Calu3 (cell line): ENCODE measurements at places on chromosomes 2 and 18. TPM values are rescaled to one million over a fixed set of nuclear protein-coding genes. Genes with fewer than 3 reads are reported as not detected.

Gene PSMA8
- not detected in 2 replicates for total RNA-seq

Gene GCG
- total RNA-seq = not detected in 2 replicates

Gene GMPPA
- 53.0 and 59.4 TPM in 2 replicates for total RNA-seq

Gene MLPH
- 39.8 and 47.2 TPM in 2 replicates for total RNA-seq

GRCh38 chr2:96247896-96248295 lies 17.9 kb downstream of the TMEM127 start:
- no peak overlapping the region for H3K4me3 ChIP-seq
- peaks cover 11% of the 10 kb centered on the region for H3K36me3 ChIP-seq
- no peaks in the 10 kb centered on the region for H3K27me3 ChIP-seq
- H3K27ac ChIP-seq = peak overlapping the region; percentile 6

- H3K4me1 ChIP-seq = no peaks in the 10 kb centered on the region
- H3K27me3 ChIP-seq = no peaks in the 10 kb centered on the region
- peaks cover 20% of the 10 kb centered on the region for H3K36me3 ChIP-seq
- DNase-seq = no peak
Measured at GRCh38 chr18:79904357-79905147, 46.9 kb downstream of the SLC66A2 start.

- no peak overlapping the region for H3K27ac ChIP-seq
- DNase-seq = no peak
- no peaks in the 10 kb centered on the region for H3K27me3 ChIP-seq
Measured at GRCh38 chr2:39481611-39482010, 44.5 kb upstream of the MAP4K3 start.

DNA sequence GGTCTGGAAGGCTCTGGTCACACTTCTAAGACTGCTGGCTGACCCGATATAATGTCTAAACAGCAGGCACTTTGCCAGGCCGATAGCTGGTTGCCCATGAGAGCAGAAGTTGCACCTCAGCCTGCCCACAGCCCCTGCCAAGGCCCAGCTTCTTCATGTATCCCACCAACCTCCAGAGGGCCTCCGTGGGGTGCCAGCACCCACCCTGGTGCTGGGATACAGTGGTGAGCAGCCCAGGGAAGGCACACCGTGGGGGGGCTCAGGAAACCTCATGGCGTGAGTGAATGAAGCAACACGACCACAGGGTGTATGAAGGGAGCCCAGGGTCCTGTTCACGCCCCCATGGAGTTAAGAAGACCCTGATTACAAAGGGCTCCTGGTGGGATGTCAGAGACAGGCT lies 16.2 kb upstream of the GLI2 start:
- no peak overlapping the region for H3K27ac ChIP-seq
- DNase-seq = no peak
- H3K36me3 ChIP-seq = no peaks in the 10 kb centered on the region

GRCh38 chr2:161857920-161858319 lies 216.1 kb downstream of the DPP4 start:
- no peak for DNase-seq
- H3K36me3 ChIP-seq = no peaks in the 10 kb centered on the region
- H3K27ac ChIP-seq = no peak overlapping the region
- H3K4me1 ChIP-seq = no peaks in the 10 kb centered on the region

- peaks cover 32% of the 10 kb centered on the region for H3K27me3 ChIP-seq
- DNase-seq = peak; percentile 82
- H3K36me3 ChIP-seq = peaks cover 7% of the 10 kb centered on the region
- H3K4me1 ChIP-seq = peaks cover 8% of the 10 kb centered on the region
Measured at GRCh38 chr18:59697236-59697932, at the start of gene CCBE1. Gene CCBE1, minus strand, starts transcription at chr18:59697423.

GRCh38 chr2:84077496-84077895 lies 381.6 kb downstream of the SUCLG1 start:
- H3K27me3 ChIP-seq = peaks cover 13% of the 10 kb centered on the region
- H3K4me3 ChIP-seq = no peak overlapping the region
- peak; percentile 48 for DNase-seq
- H3K36me3 ChIP-seq = no peaks in the 10 kb centered on the region
- no peak overlapping the region for H3K27ac ChIP-seq

- H3K4me1 ChIP-seq = peaks cover 37% of the 10 kb centered on the region
- peak overlapping the region; percentile 21 for H3K27ac ChIP-seq
- no peak overlapping the region for H3K4me3 ChIP-seq
- no peak for DNase-seq
- peaks cover 25% of the 10 kb centered on the region for H3K36me3 ChIP-seq
Measured at GRCh38 chr2:47062681-47063537, 92.2 kb downstream of the STPG4 start.

DNA sequence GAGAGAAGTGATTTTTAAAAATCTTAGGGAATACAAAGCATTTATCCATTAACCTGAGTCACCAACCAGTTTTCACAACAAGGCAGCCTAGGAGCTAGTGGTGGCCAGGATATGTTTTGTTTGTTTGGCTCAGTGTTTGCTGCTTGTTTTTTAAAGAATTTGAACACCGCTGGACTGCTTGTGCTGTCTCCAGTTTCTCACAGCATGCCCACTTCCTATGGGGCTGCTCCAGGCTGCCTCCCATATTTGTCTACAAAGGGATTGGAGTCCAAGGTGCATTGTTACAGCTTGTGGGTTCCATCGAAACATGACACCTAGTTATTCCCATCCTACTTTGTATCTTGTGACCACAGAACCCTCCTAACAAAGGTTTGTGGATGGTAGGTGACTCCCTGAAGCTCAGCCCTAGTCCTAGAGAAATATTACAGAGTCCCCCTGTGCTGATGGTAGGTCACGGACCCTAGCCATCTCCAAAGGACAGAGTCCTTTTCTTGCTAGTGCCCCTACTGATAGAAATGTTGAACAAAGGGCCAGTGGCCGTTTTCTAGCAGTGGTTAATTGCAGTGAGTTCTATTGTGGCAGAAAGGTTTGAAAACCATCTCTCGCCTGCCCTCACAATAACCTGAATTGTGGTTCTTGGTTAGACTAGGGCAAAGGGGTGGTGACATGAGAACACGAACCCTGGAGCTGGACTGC lies 23.2 kb downstream of the GPR39 start:
- peaks cover 20% of the 10 kb centered on the region for H3K36me3 ChIP-seq
- peak; percentile 24 for DNase-seq
- H3K4me3 ChIP-seq = peak overlapping the region; percentile 51

DNA sequence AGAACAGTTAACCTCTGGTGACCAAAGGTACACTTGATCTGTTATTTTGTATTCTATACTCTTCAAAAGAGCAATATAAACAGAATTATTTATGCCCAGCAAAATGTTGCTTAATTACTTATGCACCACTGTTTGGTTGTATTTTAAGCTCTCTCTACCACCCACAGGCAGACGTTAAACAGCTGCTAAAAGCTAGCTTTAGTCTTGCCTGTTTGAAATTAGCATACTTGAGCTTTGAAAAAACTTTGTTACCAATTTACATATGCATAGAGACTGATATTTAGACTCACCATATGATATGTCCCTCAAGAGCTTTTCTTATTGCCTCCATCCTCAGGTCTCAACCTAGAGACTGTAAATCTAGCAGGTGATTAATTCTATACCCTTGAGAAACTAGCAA lies 426.9 kb downstream of the NR4A2 start:
- no peaks in the 10 kb centered on the region for H3K36me3 ChIP-seq
- no peak overlapping the region for H3K27ac ChIP-seq
- H3K4me1 ChIP-seq = no peaks in the 10 kb centered on the region
- H3K4me3 ChIP-seq = no peak overlapping the region
- no peak for DNase-seq
- H3K27me3 ChIP-seq = no peaks in the 10 kb centered on the region
